ENCODE measurements at places on chromosomes 16 and 17. TPM values are rescaled to one million over a fixed set of nuclear protein-coding genes. Genes with fewer than 3 reads are reported as not detected.

The TNP2 gene
- not detected for total RNA-seq

GRCh38 chr17:80363120-80363515, 51.8 kb upstream of the ENDOV start:
- no peak for DNase-seq

The YBX2 gene
- 0.81 TPM for total RNA-seq

The PRAC2 gene
- total RNA-seq: not detected

DNA sequence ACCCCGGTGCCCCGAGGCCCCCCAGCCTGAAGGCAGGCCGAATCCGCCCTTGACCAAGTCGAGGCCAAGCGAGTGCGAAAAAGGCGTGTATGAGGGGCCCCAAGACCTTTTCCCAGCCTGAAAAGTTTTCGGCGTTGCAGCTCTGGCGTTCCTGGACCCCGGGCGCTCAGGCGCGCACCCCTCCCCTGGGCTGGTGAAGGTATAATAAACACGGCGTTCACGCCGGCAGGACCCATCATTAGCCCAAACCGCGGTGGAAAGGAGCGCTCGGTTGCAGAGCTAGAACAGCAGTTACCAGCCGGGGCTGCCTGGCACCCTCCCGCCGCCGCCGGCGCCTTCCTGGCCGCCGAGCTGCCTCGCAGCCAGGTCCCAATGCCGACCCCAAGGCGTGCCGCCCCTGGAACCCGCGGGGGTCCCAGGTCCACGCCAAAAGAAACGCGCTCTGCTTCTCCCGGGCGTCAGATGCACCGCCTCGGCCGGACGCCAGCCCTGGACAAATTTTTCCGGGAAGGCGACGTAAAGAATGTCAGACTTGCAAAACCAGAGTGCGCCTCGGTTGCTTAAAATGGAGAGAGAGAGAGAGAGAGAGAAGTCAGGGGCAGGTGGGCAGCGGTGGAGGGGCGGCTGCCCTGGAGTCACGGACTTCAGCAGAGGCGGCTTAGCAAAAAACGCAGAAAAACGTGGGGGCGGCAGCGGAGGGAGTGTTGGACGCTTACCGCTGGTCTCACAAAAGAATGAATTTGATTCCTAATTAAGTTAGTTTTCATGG, 11.5 kb upstream of the FOXF1 start:
- no peak for DNase-seq

DNA sequence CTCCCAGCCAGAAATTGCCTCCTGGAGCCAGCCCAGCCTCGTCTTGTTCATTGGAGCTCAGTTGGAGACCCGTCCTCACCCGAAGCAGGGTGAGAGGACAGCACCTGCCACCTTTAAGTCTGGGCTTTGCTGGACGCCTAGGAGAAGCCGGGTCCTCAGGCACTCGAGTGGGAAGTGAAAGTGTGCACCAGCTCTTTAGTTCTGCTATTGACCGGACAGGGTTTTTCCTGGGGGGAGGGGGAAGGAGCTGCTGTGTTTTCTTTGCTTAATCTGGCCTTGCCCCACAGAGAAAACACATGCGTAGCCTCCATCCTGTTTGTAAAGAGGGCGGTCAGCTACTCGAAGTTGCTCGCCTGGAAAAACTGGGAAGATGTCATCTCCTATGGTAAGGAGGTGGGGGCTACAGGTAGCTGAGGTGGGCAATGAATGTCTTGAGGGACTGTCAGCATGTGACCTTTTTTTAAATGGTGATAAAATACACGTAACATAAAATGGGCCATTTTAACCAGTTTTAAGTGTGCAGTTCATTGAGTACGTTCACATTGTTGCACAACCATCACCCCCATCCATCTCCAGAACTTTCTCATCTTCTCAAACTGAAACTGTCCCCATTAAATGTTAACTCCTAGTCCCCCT, 34.4 kb downstream of the CMIP start:
- no peak for DNase-seq

The CD300H gene
- not detected for total RNA-seq

GRCh38 chr16:1613211-1613622, 1.1 kb downstream of the CRAMP1 start:
- no peak for DNase-seq

GRCh38 chr16:48955837-48956236, 325.8 kb downstream of the CBLN1 start:
- DNase-seq: no peak

- no peak for DNase-seq
Measured at GRCh38 chr17:29758255-29758654, 135.5 kb upstream of the CORO6 start.

The VTN gene
- total RNA-seq: 3,241 TPM

The HNF1B gene
- 8.4 TPM for total RNA-seq

DNA sequence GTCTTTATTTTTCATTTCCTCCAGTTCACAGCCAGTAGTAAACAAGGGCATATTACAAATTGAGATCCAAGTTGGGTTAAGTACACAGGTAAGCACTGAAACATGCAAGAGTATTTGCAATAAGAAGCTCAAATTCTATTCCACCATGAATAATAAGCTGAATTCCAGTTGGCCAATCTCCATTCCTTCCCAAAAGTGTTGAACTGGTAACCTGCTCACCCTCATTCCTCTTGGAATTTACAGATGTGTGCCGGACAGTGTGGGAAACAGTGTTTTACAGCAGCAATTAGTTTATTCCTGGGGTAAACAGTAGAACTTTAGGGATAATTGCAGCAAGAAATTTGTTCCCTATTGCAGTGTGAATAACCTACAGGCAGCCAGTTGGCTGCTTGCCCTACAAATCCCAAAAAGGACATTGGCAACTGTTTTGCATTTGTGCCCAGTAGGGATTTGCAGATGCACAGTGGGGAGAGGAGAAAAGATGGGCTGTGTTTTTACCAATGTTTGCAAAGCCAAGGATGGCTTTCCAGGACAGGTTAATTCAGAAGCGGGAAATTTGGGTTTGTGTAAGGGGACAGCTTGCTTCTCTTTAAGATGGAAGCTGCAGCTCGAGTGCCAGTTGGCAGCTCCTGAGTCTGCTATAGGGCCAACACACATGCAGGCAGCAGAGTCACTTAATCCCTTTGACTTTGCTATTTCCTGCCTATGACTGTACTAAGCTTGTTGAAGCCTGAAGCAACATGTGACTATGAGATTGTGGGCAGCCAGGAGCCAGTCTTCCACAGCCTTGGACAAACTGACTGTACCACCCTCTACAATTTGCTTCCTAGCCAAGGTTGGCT, 318.9 kb downstream of the MAP2K6 start:
- no peak for DNase-seq
